ENCODE measurements at places on chromosomes 2 and 18.

DNA sequence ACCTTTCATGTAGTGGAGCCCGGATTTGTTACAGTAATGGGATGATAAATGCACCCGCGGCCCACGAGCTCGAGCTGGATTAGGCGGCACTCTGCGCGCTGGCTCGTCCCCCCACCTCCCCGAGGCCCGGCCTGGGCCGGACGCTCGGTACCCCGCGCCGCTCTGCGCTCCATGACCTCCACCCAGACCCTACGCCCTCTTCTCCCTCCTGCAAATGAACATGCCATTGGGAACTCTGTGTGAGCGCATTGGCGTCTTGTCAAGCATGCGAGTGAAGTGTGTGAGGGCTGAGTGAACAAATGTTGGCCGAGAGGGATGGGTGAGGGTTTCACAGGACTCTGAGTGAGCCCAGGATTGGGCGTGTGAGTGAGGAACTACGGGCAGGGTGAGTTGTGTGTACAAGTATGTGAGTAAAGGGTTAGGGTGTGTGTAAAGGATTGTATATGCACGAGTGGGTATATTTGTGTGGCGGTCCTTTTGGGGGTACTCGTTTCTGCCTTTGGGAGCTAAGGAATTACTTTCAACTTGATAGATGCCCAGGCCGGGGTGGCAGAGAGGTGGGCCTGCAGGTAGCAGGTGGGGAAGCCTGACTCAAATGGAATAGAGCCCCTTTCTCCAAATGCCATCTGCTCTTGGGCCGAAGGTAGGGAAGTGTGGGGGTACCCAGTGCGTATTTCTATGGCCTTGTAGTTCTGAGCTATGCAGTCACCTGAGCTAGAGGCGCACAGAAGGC is 2.9 kb upstream of the EN1 start:
- peaks cover 39% of the 10 kb centered on the region for H3K27me3 ChIP-seq
- H3K36me3 ChIP-seq, result peaks cover 2% of the 10 kb centered on the region
- no peak overlapping the region for H3K4me3 ChIP-seq
- peaks cover 3% of the 10 kb centered on the region for H3K4me1 ChIP-seq

DNA sequence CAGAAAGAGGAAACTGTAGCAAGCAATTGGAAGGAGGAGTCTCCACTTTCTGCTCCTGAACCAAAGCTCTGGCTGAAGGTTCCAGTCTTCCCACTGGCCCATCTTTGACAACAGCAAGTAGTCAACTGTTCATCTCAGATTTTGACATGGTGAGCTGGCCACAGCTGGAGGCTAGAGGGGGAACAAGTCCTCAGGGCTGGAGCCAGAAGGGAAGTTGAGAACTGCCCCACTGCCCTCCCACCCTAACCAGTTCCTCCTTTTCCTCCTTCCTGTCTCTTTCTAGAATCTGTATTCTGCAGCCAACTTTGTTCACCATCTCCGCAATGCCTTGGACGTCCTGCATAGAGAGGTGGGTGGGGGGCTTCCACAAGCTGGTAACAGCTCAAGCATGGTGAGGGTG is 105.8 kb downstream of the PLB1 start:
- no peaks in the 10 kb centered on the region for H3K27me3 ChIP-seq
- DNase-seq, result no peak
- H3K4me1 ChIP-seq, result peaks cover 3% of the 10 kb centered on the region
- H3K4me3 ChIP-seq, result no peak overlapping the region

GRCh38 chr2:95158891-95159619 is 593 bp downstream of the ZNF514 start:
- DNase-seq, result peak; percentile 32
- peaks cover 8% of the 10 kb centered on the region for H3K4me1 ChIP-seq
- H3K27me3 ChIP-seq, result no peaks in the 10 kb centered on the region
- no peak overlapping the region for H3K27ac ChIP-seq

GRCh38 chr2:23499439-23499838 is 114.5 kb downstream of the KLHL29 start:
- no peak for DNase-seq
- H3K4me3 ChIP-seq, result no peak overlapping the region
- H3K4me1 ChIP-seq, result peaks cover 4% of the 10 kb centered on the region
- H3K27ac ChIP-seq, result no peak overlapping the region

DNA sequence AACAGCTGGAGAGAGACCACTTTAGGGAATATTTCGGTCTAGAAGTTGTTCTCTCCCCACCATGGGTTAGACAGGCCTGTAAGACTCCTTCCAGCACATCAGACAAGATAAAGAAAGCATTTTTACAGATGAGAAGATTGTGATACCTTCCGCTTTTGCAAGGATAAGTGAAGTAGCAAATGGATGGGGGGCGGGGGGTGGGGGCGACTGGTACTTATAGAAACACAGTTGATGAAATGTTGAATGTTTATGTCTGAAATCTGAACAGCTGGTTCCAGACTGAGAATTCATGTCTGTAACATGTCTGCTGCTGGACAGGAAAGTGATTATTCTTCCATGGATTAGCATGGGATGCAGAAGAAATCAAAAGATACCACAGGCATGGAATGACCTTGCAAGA is 90.5 kb upstream of the FN1 start:
- no peak for DNase-seq
- H3K27ac ChIP-seq, result no peak overlapping the region
- peaks cover 6% of the 10 kb centered on the region for H3K27me3 ChIP-seq
- H3K36me3 ChIP-seq, result no peaks in the 10 kb centered on the region
- H3K4me3 ChIP-seq, result no peak overlapping the region

- DNase-seq, result no peak
- H3K4me3 ChIP-seq, result no peak overlapping the region
- no peaks in the 10 kb centered on the region for H3K4me1 ChIP-seq
- H3K36me3 ChIP-seq, result no peaks in the 10 kb centered on the region
These were observed 578.3 kb upstream of the TMEFF2 start for GRCh38 chr2:192773044-192773443.

DNA sequence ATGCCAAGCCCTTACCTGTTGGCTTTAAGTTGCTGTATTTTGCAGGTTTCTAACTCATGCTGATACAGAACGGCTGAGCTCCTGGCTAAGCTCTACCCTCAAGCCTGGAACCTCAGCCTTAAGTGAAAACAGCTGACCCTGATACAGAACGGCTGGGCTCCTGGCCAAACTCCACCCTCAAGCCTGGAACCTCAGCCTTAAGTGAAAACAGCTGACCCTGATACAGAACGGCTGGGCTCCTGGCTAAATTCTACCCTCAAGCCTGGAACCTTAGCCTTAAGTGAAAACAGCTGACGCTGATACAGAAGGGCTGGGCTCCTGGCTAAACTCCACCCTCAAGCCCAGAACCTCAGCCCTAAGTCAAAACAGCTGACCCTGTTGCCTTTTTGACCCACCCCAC is 17.6 kb upstream of the DNER start:
- H3K27ac ChIP-seq, result no peak overlapping the region
- no peaks in the 10 kb centered on the region for H3K4me1 ChIP-seq
- no peak for DNase-seq
- no peak overlapping the region for H3K4me3 ChIP-seq
- no peaks in the 10 kb centered on the region for H3K36me3 ChIP-seq
- H3K27me3 ChIP-seq, result peaks cover 3% of the 10 kb centered on the region

DNA sequence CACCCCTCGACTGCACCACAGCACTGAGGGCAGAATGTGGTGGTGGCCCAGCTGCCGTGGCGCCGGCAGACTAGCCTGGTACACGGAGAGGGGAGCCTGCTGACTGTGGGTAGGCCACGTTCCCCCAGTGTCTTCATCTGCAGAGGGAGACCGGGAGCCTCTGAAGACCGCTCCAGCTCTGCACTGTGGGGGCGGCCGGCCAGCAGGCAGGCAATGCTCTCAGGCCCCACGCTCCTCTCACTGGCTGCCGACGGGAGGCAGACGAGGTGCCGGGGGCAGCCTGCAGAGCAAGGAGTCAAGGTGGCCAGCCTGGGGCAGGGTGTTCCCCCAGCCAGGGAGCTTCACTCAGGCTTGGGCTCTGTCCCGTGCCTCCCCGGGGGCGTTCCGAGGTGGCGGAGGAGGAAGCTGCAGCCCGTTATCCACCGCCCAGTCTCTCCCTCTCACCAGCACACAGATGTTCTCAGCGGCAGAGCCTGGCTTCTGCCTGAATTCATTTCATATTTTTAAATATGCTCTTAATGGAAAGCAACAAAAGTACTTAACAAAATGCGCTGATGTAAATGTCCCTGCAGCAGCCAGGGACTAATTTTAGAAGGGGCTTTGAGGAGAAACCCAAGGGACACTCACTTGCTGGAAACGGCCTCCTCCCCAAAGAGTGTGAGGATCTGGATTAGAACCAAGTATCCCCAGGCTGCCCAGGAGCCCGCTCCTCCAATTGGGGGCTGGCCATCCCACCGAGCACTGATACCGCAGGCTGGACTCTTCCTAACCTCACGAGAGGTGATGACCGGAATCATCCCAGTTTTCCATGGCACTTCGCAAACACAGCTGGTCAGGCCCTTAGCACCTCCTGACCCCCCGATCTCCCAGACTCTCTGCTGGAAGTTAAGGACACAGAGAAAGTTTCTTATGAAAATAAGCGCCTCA is 87.8 kb downstream of the HDAC4 start:
- peaks cover 16% of the 10 kb centered on the region for H3K36me3 ChIP-seq
- H3K4me1 ChIP-seq, result peaks cover 12% of the 10 kb centered on the region
- H3K4me3 ChIP-seq, result no peak overlapping the region
- no peaks in the 10 kb centered on the region for H3K27me3 ChIP-seq
- DNase-seq, result no peak

DNA sequence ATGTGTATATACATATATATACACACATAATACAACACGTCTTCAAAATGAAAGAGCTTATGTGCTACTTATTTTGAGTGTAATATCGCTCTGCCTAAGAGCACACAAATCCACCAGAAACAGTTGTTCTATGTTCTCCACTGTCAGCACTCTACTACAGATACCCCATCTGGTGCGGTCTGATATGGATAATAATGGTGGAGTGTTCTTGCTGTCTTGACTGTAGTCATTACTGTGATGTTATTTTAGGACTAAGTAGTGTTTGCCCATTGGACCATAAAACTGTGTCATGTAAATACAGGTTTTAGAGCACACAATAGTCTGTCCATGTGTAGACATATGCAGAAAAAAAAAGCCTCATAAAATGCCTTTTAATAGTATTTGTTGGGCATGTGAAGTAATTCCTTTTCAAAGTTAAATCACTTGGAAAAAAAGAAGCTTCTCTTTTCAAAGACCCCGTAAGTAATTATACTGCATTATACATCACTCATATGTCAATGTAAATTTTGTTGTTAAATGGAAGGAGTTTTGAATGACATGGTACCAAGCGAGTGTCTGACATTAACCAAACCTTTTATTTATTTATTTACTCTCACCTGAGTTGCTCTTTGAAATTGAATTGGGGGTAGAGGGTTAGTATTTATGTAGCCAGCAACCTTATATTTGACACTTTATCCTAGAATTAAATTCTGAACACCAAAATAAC is 1249.2 kb upstream of the ZEB2 start:
- H3K27me3 ChIP-seq, result no peaks in the 10 kb centered on the region

- no peaks in the 10 kb centered on the region for H3K36me3 ChIP-seq
- no peak for DNase-seq
- H3K27ac ChIP-seq, result peak overlapping the region; percentile 95
- peaks cover 17% of the 10 kb centered on the region for H3K4me1 ChIP-seq
These were observed 6.9 kb upstream of the GPR155 start for GRCh38 chr2:174493549-174494331.

DNA sequence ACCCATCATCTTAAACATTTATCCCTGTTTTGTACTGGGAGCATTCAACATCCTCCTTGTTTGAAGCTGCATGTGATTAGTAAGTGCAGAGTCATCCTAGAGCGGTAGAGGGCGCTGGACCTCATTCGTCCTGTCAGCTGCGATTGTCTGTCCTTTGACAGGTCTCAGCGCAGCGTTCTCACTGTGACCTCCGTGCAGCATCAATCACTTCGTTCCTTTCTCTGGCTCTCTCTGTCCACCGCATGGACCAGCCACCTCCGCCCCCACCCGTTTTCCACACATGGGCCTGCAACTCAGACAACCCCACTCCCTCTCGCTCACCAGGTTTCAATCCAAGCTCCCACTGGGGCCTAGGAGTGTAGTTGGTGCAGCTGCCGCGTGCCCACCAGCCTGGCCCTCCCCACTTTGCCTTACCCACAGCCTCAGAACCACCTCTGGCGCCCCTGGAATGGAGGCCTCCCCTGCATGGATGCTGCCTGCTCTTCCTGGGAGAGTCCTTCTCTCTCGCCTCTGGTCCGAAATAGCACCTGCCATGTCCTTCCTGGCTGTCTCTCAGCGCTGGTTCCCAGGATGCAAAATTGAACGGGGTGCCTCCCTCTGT is 90.5 kb downstream of the NDUFA10 start:
- H3K36me3 ChIP-seq, result peaks cover 3% of the 10 kb centered on the region
- peaks cover 12% of the 10 kb centered on the region for H3K27me3 ChIP-seq
- no peak overlapping the region for H3K27ac ChIP-seq
- H3K4me1 ChIP-seq, result peaks cover 7% of the 10 kb centered on the region
- H3K4me3 ChIP-seq, result peak overlapping the region; percentile 7

- no peak overlapping the region for H3K4me3 ChIP-seq
- H3K4me1 ChIP-seq, result no peaks in the 10 kb centered on the region
- no peaks in the 10 kb centered on the region for H3K36me3 ChIP-seq
- no peak for DNase-seq
- no peak overlapping the region for H3K27ac ChIP-seq
- H3K27me3 ChIP-seq, result peaks cover 2% of the 10 kb centered on the region
These were observed 431.3 kb upstream of the SPRED2 start for GRCh38 chr2:65863713-65864112.

DNA sequence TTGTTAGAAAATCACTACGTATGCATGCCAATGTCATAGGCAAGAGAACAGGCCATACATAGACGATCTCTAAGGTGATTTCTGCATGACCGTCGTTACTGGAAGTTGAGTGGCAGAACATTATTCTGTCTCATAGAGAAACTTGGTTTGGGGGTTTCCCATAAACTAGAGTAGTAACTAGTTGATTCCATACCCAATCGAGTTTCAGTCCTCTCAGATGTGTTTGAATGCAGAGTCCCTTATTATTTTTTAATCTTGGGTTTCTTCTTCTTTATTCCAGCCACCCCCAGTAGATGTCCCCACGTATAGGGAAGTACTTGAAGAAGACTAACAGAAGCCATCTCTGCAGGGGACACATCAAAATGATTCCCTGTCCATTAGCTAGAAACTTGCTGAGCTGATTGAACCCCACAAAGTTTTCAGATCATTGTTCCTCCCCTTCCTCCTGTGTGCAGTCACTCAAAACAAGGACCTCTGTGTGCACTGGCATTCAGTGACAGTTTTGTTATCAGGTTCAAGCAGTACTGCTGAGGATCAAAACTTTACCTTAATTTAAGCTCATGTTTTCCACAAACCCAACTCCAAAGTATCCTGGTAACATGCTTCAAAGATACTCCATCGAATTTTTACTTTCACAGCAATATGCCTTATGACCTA is 68.4 kb upstream of the CDCA7 start:
- no peak overlapping the region for H3K4me3 ChIP-seq
- no peak overlapping the region for H3K27ac ChIP-seq
- no peaks in the 10 kb centered on the region for H3K36me3 ChIP-seq
- DNase-seq, result no peak
- H3K4me1 ChIP-seq, result peaks cover 4% of the 10 kb centered on the region

DNA sequence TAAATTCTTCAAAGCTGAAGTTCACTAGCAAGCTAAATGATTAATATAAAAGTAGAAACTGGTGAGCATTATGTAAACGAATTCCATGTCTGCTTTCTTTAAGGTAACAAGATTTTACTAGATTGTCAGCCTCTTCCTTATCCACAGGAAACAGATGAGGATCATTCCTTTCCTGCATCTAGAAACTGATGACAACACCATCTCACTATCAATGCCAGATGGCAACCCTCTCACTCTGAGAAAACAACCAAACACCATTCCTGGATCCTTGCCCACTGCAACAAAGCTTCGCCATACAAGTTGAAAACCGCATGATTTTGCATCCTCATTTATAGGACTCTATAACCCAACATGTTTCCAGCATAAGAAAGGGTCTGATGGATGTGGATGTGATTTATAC is 122.9 kb downstream of the ZNF521 start:
- no peak overlapping the region for H3K4me3 ChIP-seq
- no peak for DNase-seq
- H3K27ac ChIP-seq, result no peak overlapping the region

GRCh38 chr18:74501386-74501785 is 5.2 kb downstream of the CNDP2 start:
- H3K27me3 ChIP-seq, result no peaks in the 10 kb centered on the region
- H3K27ac ChIP-seq, result peak overlapping the region; percentile 96
- H3K4me3 ChIP-seq, result peak overlapping the region; percentile 84
- peaks cover 19% of the 10 kb centered on the region for H3K36me3 ChIP-seq

Measured in memory B cell (primary cell).